ENCODE measurements at places on chromosomes 7 and 10.
A peak's percentile ranks its signal among the peaks of the same experiment; 100 is the strongest.

DNA sequence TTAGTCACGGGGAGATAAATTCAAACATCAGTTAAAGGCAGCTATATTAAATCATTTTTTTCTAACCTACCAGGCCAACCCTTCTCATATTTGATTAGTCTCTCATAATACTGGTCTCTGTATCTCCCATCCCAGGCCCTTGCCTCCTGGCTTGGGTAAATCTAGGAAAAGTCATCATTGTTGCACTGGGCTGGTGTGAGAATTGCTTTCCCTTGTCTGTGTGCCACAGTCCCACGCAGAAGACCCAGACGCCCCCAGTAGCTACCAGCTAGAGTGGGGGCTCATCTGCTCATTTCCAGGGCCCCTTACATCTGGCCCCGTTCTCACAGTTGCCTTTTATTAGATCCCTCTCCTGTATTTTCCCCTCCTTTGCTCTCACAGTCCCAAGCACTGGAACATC, 67.6 kb upstream of the VIPR2 start:
- DNase-seq = no peak

GRCh38 chr10:117617659-117618058, 75.1 kb downstream of the EMX2 start:
- DNase-seq = no peak

- no peak for DNase-seq
Measured at GRCh38 chr10:50437248-50437647, 185.9 kb upstream of the ASAH2 start.

GRCh38 chr10:89662596-89662995, 17.6 kb upstream of the PANK1 start:
- DNase-seq = no peak

DNA sequence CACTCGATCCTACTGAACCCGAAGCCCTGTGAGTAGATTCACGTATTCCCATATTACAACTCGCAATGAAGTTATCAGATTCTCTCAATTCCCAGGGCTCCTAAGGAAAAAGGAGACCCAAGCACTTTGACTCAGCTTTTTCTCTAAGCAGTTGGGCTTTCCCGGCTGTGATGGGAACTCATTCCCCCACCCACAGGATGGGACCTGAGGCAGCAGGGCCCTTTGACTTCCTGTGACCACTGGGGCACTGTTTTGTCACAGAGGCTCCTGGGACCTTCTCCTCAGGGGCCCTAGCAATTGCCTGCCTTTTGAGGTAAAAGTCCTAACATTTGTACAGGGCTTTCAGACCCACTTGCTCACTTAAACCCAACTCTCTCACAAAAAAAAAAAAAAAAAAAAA, 122.8 kb upstream of the PDLIM1 start:
- DNase-seq = no peak

GRCh38 chr7:106918991-106919390, 53.9 kb downstream of the PIK3CG start:
- DNase-seq = no peak

DNA sequence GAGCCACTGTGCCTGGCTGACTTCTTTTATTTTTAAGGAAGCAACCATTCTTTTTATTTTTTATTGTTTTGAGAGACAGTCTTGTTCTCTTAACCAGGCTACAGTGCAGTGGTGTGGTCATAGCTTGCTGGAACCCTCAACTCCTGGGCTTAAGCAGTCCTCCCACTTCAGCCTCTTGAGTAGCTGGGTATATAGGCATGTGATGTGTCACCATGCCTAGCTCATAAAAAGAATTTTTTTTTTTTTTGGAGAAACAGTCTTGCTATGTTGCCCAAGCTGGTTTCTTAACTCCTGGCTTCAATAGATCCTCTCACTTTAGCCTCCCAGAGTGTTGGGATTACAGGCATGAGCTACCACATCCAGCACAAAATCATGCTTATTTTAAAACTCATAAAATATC, 5.8 kb downstream of the MCU start:
- DNase-seq = no peak

DNA sequence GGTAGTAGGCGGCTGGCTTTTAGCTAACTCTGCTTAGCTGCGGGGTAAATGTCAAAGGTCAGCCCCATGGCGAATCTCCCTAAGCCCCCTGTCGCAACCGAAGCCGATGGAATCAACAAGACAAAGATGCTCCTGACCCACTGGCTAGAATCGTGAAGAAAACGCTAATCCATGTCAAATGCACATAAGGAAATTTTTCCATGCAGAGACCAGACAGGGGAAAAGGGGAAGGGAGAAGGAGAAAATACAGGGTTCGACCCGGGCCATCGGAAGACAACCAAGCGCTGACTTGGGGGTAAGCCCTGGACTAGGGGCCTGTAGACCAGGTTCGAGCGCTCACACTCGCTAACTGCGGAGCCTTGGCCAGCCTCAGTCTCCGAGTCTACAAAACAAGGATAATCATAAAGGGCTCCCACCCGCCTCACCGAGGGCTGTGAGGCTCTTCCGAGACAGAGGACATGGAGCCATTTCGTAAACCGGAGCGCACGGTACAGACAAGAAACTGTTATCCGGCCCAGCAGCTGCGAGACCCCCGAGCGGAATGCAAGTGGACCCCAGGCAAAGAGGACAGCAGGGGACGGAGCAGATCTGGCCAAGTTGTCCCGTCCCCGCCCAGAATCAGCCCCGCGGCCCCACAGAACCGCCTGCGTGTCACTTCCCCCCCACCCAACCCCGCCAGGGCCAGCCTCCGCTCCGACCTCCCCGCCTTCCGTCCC, 507 bp downstream of the SAR1A start:
- no peak for DNase-seq

- no peak for DNase-seq
Measured at GRCh38 chr10:132066812-132067211, 1.1 kb downstream of the JAKMIP3 start.

- no peak for DNase-seq
Measured at GRCh38 chr10:78248651-78249464, 215.2 kb downstream of the RPS24 start.

DNA sequence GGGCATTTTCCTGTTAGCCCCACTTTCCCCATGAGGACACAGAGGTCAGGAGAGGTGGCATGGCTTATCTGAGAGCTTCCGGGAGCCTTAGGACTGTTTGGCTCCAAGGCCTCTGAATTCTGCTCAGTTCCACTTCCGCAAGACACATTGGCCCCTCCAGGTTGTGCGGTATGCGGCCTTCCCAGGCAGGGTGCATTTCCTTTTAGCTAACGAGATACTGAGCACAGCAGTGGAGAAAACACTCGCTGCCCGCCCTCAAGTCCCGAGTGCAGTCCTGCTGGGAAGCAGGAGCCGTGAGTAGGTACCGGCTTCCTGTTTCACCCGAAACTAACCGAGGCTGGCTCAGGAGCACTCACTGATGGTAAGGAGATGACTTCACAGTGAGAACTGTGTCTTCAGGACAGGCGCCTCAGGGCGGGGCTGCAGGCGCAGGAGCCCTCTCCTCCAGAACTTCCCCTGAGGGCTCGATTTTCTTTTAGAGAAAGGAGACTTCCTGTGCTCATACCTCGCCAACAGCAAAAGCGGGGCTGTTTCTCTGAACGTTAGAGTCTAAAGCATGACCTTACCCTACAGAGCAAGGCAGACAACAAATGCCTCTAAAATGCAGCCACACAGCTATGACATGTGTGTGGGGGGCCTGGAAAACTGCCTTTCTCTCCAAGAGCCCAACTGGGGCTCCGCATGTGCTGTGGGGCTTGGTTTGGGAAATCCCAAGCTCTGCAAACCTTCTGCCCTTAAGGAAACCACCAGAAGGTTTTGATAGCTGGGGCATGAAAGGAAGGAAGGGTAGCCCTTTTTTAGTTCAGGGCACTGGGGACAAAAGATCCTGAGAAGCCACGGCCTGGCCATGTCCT, 25.9 kb downstream of the RGS10 start:
- DNase-seq = peak; percentile 83

- DNase-seq = no peak
Measured at GRCh38 chr7:108313086-108313485, 143.2 kb downstream of the NRCAM start.

GRCh38 chr7:50648076-50648475, 82.9 kb upstream of the DDC start:
- DNase-seq = no peak

All from GM06990 (cell line).